ENCODE measurements at places on chromosomes 1 and 21.

DNA sequence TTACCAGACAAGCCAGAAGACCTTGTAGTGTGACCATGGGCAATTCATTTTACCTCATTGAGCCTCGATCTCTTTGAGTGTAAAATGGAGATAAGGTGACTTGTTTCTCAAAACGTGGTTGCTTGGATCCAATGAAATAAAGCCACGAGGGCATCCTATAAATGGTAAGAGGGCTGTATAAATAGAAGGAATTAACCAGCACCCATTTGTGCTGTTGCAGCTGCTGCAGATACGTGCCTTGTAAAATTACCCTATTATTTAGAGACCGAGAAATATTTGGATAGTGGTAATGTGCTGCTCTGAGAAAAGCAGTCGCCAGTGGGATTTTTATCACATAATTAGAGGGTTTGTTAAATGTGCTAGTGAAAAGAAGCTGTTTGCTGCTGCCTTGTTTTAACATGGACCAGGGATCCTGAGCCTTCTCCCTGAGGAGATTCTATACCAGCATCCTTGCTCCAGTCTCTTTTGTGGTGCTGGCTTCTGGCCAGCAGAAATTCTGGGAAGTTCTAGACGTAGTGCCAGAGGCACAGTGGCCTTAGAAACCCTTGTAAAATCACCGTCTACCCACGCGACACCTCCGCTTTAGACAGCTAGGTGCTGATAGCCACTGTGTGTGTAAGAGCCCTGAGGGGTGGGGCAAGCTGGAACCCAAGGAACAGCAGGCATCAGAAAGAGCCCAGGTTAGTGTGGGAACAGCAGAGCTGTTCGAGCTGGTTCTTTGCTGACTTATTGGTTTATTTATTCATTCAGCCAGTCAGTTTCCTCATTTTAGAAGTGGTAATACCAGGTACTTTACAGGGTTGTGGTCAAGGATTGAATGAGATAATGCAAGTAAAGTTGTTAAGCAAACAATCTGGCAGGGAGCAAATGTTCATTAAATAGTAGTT is 137.5 kb downstream of the NOS1AP start:
- DNase-seq = no peak

- no peak for DNase-seq
Observed at GRCh38 chr1:30847358-30847972, 61.1 kb downstream of the SDC3 start.

- no peak for DNase-seq
Observed at GRCh38 chr1:182766881-182767645, 22.5 kb upstream of the NPL start.

GRCh38 chr1:45455162-45455561 is 35.8 kb downstream of the TESK2 start:
- no peak for DNase-seq
